GM19239 (cell line): ENCODE measurements at places on chromosomes 5 and 9.

- peak; percentile 41 for DNase-seq
These were observed 25.8 kb upstream of the TRIM32 start for GRCh38 chr9:116661037-116661954.

DNA sequence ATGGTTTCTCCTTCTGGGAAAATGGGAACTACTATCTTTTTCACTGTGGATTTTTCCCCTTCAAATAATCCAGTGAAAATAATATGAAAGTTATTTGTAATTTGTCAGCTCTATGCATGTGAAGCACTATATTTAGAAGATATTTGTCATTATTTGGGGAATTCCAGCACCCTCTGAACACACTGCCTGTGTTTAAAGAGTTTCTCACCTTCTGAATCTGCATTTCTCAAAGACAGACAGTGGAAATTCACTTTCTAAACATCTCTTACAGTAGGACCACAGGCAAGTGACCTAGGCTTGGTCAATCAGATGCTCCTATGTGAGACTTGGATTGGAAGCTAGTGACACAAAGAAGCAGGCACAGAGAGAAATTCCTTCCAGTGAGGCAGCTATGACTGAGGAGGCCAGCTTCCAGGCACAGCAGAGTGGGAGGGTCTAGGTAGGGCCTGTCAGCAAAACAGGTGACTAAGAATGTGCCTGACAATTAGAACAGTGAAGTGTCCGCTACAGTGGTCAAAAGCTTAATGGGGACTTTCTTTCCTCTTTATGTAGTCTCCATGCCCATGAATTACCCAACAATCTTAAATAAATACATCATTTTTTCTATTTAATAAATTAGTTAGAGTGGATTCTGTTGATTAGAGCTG is 167.2 kb downstream of the HMHB1 start:
- DNase-seq, result no peak

DNA sequence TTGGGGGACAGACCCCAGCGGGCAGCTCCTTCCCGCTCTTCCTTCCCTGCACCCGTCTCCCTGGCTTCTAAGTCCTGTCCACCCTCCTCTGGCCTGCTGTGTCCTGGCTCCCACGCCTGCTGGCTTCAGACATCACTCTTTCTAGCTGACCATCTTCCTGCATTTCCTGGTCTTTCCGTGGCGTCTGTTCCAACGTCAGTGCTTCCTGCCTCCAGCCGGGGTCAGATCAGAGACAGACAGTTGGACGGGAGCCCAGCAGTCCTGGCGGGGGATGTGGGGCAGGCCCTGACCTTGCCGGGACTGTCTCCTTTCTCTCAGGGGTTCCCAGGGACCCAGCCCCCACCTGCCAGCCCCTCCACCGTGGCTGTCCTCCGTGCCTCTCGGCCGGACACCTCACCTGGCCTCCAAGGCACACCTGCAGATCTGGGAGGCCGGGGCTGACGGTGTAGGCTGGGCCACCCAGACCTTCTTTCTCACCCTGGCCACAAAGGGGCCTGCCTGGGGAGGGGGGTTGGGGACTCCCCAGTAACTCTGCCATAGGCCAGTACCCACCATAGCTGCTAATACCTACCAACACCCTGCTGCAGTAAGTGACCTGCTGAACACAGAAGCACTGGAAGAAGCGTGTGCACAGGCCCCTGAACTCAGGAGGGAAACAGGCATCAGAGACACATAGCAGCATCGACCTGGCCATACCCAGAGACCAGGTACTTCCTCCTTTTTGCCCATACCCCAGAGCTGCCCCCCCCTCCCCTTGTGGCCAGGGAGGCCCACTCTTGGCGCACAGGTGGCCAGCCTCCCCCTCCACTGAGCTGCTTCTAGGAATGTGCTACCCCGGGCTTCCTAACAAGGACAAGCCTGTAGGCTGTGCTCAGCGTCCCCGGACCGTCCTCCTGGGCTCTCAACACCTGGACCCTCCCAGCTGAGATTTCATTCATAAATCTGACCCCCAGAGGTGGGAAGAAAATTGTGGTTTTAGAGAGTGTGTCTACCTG is 5.1 kb downstream of the NRARP start:
- no peak for DNase-seq

DNA sequence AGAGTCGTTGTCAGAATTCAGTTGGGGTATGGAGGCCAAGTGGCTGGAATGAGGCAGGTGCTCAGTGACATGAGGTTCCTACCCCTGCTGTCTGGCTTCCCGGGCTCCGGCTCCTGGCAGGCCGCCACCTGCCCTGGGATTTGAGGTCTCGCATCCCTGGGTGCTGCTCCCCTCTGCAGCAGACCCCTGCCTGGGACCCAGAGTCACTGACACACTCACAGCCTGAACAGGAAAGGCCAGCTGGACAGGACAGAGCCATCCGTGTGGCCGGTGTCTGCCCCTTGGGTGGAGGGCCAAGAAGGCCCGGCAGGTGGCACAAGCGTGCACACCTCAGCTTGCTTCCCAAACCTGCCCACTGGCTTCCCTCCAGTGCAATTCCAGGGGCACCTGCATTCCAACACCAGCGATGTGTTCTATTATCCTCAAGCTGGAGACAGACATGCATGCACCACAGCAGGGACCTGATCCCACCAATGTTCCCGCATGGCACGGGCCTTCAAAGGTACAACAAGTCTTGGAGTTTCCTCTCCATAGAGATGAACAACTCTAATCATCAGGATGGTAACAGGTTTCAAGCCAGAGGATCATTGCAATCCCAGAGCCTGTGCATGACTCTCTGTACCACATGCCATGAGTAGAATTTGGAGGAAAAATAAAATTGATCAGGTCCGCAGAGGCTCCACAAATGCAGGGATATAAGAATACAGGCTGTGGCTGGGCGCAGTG is 45.6 kb upstream of the RNF130 start:
- DNase-seq, result no peak

DNA sequence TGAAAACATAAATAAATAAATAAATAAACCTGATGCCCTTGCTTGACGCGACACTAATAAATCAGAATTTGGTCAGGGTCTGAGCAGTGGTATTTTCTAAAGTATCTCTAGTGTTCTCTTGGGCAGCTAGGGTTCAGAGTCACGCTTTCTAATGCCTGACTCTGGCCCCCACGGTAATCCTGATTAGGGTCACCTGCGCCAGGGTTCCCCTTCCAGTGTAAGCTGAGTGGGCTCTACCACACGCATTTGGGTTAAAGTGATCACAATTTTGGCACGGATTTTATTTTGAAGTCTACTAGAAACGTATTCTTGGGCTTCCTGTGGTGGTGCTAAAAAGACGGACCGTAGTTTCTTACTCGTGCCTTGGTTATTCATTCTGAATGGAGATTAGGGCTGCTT is 651 bp downstream of the TTC1 start:
- no peak for DNase-seq

- peak; percentile 58 for DNase-seq
These were observed at the start of gene RIOK2 for GRCh38 chr5:97183100-97183929. Gene RIOK2, minus strand, starts transcription at chr5:97183247. Its CDS starts 56 bp downstream, at chr5:97183191.
